ENCODE measurements at places on chromosomes 16 and 17.

DNA sequence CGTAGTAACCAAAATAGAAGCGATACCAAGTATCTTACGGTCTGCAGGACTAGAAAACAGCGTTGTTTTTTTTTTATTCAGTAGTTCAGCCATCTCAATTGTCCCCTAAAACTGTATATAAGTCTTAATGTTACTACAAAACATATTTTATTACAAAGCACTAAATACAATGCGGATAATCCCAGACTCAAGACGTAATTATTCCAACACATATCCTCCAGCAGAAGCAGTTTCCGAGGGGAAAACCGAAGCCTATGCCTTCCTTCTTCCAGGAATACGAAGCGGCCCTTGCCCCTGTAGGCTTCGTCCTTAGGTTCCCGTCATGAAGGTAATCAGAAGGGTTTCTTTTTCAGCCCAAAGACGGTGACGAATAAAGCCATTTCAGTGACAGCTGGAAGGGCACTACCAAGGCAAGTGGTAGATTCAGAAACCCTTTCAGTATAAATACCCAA, 2.3 kb downstream of the TMEM107 start:
- no peak for DNase-seq

DNA sequence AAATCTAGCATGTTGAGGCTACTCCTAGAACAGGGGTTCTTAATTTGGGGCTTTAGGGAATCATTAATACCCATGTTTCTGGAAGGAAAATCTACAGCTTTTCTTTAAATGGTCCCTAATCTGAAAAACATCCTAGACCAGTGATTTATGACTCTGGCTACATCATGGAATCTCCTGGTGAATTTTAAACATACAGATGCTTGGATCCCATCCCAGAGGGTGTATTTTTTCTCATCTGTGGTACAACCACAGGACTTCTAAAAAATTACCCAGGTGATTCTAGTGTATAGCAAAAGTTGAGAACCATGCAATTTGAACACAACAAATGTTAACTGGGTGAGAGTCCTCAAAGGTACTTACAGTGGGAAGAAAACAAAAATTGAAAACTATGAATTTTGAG, 41.5 kb downstream of the KANSL1 start:
- no peak for DNase-seq

DNA sequence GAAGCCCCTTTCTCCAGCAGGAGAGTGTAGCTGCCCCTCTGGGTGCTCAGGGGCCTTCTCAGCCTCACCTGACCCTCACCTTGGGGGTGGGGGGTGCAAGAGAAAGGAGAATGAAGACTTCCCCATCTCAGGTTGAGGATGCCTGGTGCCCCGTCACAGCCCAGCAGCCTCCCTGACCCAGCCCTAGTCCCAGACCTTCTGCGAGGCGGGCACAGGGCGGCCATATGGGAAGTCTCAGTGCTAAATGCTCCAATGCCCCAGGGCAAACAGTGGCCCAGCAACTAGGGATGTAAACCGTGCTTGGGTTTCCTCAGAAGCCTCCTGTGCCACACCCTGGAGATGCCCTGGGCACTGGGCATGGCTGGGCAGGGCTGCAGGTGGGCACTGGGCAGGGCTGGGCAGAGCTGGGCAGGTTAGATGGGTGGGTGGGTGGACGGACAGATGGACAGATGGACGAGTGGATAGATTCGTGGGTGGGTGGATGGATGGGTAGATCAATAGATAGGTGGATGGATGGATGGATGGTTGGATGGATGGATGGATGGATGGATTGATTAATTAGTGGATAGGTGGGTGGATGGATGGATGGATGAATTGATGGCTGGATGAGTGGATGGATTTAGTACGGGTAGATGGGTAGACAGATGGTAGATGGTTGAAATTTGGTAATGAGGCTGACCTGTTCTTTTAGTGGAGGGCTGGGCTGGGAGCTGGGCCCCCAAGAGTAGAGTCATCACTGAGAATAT, 16.8 kb downstream of the TPSD1 start:
- no peak for DNase-seq

DNA sequence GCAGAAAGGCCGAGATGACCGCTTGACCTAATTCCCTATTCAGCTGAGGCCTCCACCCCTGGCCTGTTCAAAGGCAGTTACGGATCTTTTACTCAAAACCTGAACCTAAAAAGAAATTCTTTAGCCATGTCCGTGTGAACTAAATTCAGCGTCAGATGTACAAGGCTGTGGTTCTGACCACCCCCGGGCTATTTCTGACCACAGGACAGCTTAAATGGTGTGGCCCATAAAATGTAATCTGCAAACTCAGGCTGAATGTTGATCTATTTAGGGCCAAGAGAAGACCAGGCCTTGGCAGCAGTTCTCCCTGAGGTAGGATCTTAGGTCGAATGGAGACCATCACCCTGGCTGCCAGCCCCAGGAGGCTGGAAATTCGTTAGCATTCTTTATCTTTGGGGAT, 485.5 kb downstream of the WWOX start:
- DNase-seq, result no peak

DNA sequence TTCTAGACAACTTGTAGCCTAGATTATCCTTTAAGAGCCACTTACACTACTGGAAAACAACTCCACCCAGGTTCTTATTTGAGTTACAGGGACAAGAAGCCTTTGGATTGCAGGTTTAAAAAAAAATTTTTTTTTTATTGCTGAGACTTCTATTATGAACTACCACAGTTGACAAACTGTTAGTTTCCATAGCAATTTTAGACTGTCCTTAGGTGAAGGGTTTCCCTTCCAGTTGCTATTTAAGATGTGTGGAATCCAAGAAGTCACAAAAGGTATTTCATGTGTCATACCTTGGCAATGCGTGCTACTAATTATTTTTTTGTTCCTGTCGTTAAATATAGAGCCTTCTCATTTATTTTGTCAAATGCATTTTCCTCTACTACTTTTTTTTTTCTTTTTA, 253.2 kb downstream of the PRKCA start:
- DNase-seq, result no peak

DNA sequence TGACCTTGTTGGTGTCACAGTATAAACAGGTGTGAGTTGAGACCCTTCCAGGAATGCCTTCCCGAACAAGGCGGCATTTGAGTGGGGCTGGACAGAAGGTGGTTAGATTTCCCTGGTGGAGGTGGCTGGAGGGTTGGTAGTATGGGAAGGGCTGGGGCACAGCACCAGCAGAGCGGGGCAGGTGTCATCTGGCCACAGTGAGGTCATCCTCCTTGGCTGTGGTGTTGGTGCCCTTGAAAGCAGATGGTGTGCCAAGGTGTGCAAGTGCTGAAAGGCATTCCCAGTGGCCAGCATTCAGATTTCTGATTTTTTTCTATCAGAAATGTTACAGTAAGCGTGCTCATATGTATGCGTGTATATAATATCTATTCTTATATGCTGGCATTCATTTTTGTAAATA, 126.6 kb downstream of the LAT start:
- DNase-seq, result no peak

DNA sequence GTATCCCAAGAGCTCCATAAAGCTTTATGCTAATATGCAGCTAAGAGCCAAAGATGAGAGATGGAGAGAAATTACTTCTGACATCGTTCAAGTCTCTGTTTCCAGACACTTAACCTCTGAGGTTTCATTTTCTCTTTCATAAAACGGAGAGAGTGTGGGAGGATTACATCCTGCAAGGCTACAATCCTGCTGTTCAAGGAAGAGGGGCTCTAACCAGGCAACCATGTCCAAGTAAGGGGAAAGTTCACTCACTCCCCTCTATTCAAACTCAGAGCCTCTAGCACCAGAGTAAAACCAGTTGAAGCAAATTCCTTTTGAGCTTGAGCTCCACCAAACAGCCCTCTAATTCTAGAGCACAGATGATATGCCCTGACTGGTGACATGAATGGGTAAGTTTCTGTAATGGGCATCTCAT, 397.4 kb downstream of the NPIPA8 start:
- peak; percentile 3 for DNase-seq

- DNase-seq, result no peak
Measured at GRCh38 chr16:58126451-58126961, 2.7 kb downstream of the CFAP20 start.

GRCh38 chr17:27492470-27492869, 36.2 kb downstream of the KSR1 start:
- DNase-seq, result no peak
